ENCODE measurements at places on chromosomes 16 and 17. TPM values are rescaled to one million over a fixed set of nuclear protein-coding genes. Genes with fewer than 3 reads are reported as not detected.

- DNase-seq = no peak
These were observed 336.1 kb downstream of the MAF start for GRCh38 chr16:79264237-79265109.

SLFN5 gene
- total RNA-seq = 221 TPM

CLEC18B gene
- total RNA-seq = 0.91 TPM

WDR45B gene
- total RNA-seq = 86.8 TPM

FBXW10B gene
- 8.2 TPM for total RNA-seq

- peak; percentile 54 for DNase-seq
These were observed 390 bp upstream of the UNC13D start for GRCh38 chr17:75844530-75845057.

DNA sequence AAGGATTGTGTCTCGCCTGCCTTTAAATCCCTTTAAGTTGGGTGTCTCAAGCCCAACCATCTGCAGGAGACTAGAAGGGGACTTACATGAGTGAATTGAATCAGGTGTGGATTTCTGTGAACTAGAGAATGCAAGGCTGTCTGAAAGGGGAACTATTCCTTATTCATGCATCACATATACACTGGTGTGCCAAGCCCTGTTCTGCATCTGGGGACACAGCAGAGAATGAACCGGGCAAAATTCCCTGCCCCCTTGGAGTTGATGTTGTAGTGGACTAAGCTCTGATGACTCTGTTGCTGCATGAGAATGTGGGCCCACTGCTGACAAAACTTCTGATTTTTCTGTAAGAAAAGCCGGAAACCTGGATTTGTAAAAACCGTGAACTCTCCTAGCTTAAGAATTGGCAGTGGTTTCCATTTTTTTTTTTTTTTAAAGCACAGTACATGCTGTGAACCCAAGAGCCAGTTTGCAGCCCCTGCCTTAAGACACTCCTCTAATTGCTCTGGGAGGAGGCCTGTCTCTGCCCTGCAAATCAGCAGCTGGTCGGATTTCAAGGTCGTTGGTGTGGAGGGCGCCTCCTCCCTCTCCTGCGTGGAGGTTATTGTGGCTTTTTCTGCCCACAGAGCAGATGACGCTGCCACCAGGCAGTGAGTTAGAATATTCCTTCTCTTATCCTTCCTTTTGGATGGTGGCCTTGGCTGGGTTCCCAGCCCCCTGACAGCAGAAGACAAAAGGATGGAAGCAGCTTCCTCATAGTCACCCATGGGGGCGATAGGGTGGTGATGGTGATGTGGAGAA, 131.0 kb downstream of the PRKCB start:
- DNase-seq = no peak

DNA sequence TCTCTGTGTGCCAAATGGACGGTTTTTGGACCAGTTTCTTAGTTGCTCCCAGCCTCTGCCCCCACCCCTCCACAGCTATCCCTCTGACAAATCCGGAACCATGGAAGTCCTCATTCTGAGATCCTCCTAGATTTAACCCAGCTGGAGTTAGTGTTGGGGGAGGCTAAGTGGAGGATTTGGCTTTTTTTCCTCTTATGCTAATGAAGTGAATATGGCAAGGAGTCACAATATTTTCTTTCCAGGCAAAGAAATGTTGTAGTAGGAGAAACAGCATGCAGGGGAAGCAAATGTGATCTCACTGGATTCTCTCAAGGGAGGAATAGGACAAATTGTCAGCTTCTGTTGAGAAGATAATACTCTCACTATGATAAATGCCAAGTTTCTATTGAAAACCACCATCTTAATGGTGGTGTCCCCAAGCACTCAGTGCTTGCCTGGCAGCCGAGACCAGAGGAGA, 159.5 kb downstream of the MSI2 start:
- DNase-seq = no peak

DNA sequence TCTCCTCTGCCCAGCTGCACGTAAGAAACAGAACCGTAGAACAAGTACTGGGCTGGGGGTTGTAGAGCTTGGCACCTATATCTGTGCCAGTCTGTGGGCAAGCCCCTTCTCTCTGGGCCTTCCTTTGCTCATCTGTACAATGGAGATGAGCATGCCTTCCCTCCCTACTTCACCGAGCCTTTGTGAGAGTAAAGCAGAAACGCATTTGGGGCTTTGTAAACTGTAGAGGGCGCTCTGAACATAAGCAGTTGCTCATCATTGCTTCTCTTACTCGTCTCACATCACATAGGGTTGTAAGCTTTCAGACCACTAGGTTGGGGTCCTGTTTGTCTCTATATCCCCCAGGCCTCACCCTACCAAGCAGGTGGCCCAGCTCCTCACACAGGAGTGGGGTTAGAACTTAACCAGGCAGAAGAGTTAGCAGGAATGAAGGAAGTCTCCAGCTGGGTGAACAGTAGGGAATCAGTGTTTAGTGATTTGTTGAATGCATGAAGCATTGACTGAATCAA, 15.1 kb downstream of the SAMD14 start:
- no peak for DNase-seq

PPL gene
- total RNA-seq = not detected

GRCh38 chr16:11067266-11067665, 122.9 kb downstream of the CLEC16A start:
- DNase-seq = no peak

PDIA2 gene
- not detected for total RNA-seq

GRCh38 chr17:78266771-78267170, 35.3 kb downstream of the TMEM235 start:
- DNase-seq = no peak

GRCh38 chr17:19410875-19411620, at the start of gene RNF112:
TSS of gene RNF112 (plus strand) at chr17:19411232. CDS start at chr17:19411409, 177 bp downstream.
- DNase-seq = no peak

PRR35 gene
- total RNA-seq = not detected

ITGB4 gene
- not detected for total RNA-seq

DNA sequence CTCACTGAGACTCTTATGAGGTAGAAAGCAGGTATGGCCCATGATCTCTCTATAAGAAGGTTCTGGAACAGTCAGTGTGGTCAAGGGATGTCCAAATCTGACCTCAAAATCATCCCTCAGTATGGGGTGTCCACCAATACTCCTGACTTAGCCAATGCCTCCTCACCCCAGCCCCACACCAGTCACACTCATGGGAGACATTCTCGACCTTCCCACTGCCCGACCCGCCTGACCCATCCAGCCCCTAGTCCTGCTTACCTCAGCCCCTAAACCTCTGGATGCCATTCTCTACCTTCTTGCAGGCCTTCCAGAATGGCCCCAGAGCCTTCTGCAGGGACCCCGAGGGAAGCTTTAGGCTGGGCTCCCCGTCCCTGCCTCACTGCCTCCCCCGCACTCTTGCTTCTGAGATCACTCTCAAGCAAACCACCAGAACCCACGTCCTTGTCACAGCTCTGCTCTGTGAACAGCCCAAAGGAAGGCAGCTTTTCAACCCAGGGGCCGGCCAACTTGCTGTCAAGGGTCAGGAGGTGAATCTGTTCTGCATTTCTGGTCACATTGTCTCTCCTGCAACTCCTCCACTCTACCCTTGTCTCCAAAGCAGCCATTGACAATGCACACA, 44.9 kb upstream of the RBFOX3 start:
- DNase-seq = no peak

C16orf74 gene
- total RNA-seq = 5.5 TPM

DNA sequence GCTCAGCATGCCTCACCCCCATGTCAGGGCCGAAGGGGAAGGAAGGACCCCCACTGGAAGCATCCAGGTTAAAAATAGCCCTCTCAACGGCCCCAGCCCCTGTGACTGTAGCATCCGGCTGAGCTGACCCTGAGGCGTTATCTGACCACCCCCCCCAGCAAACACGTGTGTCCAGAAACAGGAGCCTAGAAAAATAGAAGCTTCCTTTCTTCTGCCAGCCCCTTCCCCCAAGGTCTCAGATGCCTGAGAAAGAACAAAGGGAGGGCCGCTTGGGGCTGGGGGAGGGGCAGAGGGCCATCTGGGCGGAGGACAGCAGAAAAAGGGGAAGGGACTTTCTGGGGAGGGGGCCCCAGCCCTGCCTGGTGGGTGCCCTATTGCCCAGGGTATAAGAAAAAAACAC, 55.8 kb downstream of the ACTG1 start:
- no peak for DNase-seq

GRCh38 chr17:80862481-80862961, 129.1 kb upstream of the CHMP6 start:
- DNase-seq = no peak

DNA sequence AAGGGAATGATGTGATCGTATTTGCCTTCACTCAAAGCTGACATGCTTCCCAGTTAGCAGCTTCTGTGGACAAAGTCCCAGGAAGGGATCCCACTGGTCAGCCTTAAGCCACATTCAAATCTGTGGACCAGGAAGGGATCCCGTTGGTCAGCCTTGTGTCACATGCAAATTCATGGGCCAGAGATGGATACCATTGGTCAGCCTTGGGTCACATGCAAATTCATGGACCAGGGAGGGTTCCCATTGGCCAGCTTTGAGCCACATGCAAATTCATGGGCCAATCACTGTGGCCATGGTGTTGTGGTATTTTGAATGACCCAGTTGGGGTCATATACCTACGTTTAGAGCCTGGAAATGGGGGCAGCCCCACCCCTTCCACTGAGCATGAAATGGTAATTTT, 201.6 kb downstream of the HS3ST4 start:
- no peak for DNase-seq

REXO5 gene
- total RNA-seq = 1.7 TPM

GRCh38 chr17:47831003-47831933, at the start of the genes LRRC46 and MRPL10:
TSS of gene LRRC46 (plus strand) at chr17:47831670. CDS start at chr17:47831990, 320 bp downstream.
TSS of gene MRPL10 (minus strand) at chr17:47831541. CDS start at chr17:47831511, 30 bp downstream.
- DNase-seq = peak; percentile 90

LRRC75A gene
- total RNA-seq = 3.8 TPM

ITPRIPL2 gene
- 0.15 TPM for total RNA-seq

PIK3R6 gene
- total RNA-seq = 1.1 TPM

GRCh38 chr16:450385-450784, 24.9 kb downstream of the RAB11FIP3 start:
- no peak for DNase-seq

- DNase-seq = no peak
These were observed 33.4 kb downstream of the DCUN1D3 start for GRCh38 chr16:20866801-20867200.

KCNJ12 gene
- total RNA-seq = 0.15 TPM

EPN3 gene
- not detected for total RNA-seq

DNA sequence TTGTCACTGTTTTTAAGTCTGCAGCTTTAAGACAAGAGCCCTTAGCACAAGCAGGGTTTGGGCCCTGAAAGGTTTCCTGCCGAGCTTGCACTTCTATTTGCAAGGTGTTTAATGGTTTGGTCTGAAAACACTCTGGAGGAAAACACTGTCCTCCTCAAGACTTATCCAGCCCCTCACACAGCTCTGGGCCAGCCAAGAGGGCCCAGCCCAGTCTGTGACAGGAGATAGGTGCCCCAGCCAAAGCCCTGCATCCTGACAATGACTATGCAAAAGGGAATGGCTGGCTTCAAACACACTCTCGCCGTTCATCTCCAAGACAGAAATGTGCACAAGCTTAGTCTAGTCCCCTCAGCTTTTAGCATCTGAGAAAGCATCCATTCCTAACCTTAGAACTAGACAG, 26.9 kb downstream of the MPG start:
- no peak for DNase-seq

DNA sequence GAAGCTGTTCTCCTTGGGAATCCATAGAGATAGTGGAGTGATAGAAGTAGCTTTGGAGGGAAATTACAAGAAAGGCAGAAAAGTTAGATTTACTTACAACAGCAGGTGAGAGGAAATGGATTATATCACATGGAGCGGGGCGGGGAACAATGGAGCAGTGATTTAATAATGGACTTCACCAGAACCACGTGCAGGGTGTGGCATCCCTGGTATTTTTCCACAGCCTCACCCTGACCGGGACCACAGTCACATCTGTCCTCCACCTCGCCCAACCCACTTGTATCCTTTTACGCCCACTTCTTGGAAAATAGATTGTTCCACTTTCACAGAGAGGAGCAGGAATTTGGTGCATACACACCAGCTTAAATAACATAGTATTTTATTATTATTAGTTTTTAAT, 15.9 kb upstream of the CYB5B start:
- DNase-seq = no peak

DNA sequence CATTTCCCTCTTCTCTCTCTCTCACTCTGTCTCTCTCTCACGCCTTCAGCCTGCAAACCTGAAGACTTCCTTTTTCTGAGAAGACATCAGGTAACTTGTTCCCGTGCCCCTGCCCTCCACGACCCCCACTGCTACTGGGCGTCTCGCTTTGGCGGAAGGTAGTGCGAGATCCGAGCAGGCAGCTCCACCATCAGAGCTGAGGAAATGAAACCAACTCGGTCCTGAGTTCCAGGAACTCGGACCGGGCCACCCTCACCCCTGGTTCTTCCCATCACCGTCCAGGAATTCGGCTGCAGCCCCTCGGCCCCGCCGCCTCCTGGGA, 585 bp downstream of the MLKL start:
- no peak for DNase-seq

DNA sequence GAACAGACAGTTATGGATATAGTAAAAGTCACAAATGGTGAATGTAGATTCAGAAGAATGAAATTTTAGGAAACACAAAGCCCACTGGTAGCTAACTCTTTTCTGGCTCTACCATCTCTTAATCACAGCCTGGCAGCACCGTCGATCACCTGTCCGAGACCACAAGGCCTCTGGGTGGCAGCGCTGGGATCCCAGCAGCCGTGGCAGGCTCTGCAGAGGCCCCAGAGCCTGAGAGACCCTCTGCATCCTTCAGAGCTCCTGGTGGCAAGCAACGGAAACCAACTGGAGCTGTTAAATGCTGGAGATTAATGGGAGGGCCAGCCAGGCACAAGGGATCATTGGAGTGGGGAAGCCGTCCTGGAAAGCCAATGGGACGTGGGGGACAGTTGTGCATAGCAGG, 26.3 kb downstream of the LAT start:
- DNase-seq = no peak

TMEM114 gene
- total RNA-seq = not detected

DNA sequence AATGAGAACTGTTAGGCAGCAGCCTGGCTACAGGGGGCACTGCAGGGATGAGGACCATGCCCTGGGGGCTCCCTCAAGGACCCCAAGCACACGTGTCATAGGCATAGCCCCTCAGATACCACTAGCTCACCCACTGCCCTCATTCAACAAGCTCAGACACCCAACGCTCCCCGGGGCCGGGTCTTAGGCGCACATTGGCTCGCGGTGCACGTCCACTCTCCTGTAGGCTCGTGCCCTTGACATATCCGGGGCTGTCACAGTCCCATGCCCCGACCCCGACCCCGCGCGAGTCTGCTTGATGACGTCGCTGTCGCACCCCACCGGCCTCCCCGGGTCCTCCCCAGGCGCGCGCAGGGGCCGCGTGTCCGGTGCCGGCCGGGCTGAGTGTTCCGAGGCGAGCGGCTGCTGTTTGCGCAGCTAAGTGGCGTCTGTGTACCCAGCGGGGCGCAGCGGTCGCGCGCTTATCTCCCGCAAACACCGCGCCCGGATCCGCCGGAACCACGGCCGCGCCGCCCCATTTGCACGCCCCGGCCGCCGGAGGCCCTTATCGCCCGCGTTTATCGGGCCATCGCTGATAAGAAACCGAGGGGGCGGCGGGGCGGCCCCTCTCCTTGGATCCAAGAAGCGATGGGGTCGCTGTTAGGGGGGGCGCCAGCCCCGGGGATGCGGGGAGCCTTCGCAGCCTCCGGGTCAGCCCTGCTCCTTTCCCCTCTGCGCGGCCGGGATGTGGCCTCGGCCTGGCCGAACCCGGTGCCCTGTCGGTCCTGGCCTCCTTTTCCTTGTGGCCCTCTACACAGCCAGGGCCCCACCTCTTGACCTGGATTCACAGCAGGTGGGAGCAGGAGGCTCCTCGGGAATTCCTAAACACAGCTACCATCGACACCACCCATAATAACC, 20.7 kb upstream of the NAGS start:
- DNase-seq = peak; percentile 26

Measured in CD4-positive, CD25-positive, alpha-beta regulatory T cell (primary cell).